ENCODE measurements at places on chromosomes 1 and 21. TPM values are rescaled to one million over a fixed set of nuclear protein-coding genes. Genes with fewer than 3 reads are reported as not detected.

The CFHR2 gene
- not detected for total RNA-seq

DNA sequence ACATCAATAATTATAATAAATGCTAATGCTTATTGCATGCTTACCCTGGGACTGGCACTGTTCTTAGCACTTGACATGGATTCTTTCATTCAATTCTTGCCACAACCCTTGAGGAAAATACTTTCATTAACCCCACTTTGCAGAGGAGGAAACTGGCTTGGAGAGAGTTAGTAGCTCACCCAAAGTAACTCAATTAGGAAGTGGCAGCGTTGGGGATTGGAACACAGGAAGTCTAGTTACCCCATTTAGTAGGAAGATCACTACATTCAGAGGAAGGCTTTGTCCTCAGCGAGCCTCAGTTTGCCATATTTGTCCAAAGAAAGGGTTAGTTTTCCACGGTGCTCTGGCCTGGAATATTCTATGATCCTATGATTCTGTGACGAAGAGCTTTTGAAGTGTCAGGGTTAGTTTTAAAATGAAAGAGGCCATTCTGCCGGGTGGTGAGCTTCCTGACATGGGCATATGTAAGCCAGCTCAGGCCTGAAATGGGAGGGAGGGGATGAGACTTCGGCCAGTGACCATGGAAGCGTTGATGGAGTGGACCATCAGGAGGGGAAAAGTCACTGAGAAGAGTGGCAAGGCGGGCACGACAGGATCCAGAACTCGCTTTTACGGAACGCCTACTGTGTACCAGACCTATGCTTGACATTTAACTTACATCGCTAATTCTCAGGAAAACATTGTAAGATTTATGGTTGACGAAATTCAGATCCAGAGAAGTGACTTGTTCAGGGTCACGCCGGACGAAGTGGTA lies 28.2 kb upstream of the EPB41 start:
- peak overlapping the region; percentile 83 for H3K4me3 ChIP-seq
- peak; percentile 52 for DNase-seq
- no peaks in the 10 kb centered on the region for H3K27me3 ChIP-seq
- no peak overlapping the region for H3K27ac ChIP-seq
- no peaks in the 10 kb centered on the region for H3K36me3 ChIP-seq

DNA sequence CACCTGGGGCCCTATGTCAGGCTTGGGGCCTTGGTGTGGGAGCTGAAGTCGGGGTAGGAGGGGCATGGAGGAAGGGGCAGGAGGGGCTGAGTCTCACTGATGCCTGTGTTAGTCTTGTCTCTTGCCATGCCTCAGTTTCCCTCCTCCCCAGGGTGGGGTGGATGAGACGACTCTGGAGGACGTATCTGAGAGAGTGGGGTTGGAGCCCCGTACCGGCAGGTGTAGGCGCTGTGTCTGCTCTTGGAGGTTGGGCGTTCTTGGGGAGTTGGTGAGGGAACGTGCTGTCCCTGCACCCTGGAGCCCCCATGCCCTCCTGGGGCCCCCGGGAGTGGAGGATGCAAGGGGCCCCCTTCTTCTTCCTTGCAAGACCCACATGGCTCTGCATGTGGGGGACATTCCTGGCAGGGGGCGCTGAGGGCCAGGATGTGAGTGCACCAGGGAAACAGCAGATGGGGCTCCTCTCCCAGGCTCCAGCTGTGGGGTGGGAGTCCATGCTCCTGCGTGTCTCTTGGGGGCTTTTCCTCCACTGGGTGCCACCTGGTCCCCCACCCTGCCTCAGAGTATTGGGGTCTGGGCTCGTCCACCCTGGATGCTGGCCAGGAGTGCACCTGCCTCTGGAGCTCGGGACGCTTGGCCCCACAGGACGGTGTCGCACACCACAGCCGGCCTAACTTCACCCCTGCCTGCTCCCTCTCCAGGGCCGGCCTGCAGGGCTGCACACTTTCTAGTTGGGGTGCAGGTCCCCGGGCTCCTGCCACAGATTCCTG lies 1.4 kb upstream of the TNFRSF14 start:
- H3K27me3 ChIP-seq = no peaks in the 10 kb centered on the region
- H3K4me1 ChIP-seq = no peaks in the 10 kb centered on the region
- DNase-seq = peak; percentile 74
- H3K4me3 ChIP-seq = no peak overlapping the region
- H3K36me3 ChIP-seq = no peaks in the 10 kb centered on the region

The ELK4 gene
- total RNA-seq = 25.2 TPM

- H3K27ac ChIP-seq = no peak overlapping the region
- peaks cover 52% of the 10 kb centered on the region for H3K27me3 ChIP-seq
- no peaks in the 10 kb centered on the region for H3K36me3 ChIP-seq
- DNase-seq = no peak
- H3K4me3 ChIP-seq = peak overlapping the region; percentile 77
- no peaks in the 10 kb centered on the region for H3K4me1 ChIP-seq
Measured at GRCh38 chr1:89633248-89633799, 404 bp downstream of the LRRC8C start.

DNA sequence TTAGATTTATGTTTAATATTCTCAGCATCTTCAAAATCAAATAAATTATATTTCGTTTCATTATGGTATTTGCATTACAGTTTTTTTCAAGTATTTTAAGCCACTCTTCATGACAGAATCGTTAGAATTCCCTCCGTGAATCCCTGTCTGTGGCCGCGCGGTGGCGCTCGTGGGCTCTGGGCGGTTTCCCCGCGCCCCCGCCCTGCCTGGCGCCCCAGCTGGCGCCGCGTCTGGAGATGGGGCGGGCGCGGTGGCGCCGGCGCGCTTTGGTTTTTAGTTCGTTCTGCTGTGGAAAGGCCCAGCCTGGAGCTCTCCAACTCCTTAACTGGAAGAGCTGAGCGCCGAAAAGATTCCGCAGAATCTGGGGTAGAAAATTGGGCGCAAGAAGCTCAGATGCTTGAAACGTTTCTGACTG lies 25.7 kb downstream of the PRMT2 start:
- H3K4me3 ChIP-seq = no peak overlapping the region
- peak; percentile 89 for DNase-seq
- H3K27ac ChIP-seq = no peak overlapping the region
- H3K4me1 ChIP-seq = no peaks in the 10 kb centered on the region

- no peaks in the 10 kb centered on the region for H3K4me1 ChIP-seq
- H3K4me3 ChIP-seq = no peak overlapping the region
- H3K27ac ChIP-seq = no peak overlapping the region
- DNase-seq = no peak
- peaks cover 100% of the 10 kb centered on the region for H3K27me3 ChIP-seq
- H3K36me3 ChIP-seq = no peaks in the 10 kb centered on the region
Measured at GRCh38 chr1:114103992-114104391, 49.7 kb downstream of the SYT6 start.

DNA sequence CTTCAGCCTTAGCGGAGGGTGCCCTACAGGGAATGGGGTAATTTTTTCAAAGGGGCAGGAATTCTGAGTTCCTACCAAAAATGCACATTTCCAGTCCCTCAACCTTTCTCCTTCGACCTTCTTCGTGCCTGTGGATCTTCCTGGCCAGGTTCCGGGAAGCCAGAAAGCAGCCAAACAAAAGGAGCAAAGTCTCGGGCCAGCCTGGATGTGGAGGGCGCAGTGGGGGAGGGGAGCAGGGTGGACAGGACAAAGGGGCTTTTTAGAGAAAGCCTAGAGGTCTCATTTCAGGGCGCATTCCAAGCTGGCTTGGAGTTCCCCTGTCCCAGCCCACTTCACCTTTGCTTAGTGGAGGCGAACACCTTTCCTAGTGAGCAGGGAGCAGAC lies 2.9 kb upstream of the INAVA start:
- H3K36me3 ChIP-seq = no peaks in the 10 kb centered on the region
- H3K27ac ChIP-seq = peak overlapping the region; percentile 100
- no peaks in the 10 kb centered on the region for H3K27me3 ChIP-seq
- H3K4me3 ChIP-seq = peak overlapping the region; percentile 91
- DNase-seq = peak; percentile 91

The ERG gene
- total RNA-seq = not detected

The FCGR3A gene
- not detected for total RNA-seq

DNA sequence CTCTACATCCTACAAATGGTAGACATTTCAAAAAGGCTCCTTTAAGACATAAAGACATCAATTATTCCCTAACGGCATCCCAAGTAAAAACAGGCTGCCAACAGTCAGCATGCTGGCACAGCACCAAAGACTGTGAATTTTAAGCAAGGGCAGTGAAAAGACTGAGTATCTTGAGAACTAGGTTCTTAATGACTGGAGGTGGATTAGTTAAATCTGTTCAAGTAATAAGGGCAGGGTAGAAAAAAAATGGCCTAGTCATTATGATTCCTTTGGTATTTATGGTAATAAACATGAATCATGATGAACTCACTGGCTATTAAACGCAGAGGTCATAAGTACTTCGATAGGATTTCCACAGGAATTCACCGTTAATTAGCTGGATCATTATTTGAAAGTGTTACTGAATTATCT lies 75.2 kb downstream of the KIFAP3 start:
- no peak overlapping the region for H3K4me3 ChIP-seq
- no peaks in the 10 kb centered on the region for H3K36me3 ChIP-seq
- H3K4me1 ChIP-seq = peaks cover 10% of the 10 kb centered on the region
- H3K27ac ChIP-seq = no peak overlapping the region
- no peak for DNase-seq

The COL6A1 gene
- 375 TPM for total RNA-seq
